Esophagus muscularis mucosa (tissue), 4 donors: ENCODE measurements at places on chromosomes 7 and 10. TPM values are rescaled to one million over a fixed set of nuclear protein-coding genes. Genes with fewer than 3 reads are reported as not detected.

The ZNF365 gene
- total RNA-seq, result 2.5 TPM

The MMD2 gene
- not detected for total RNA-seq

The RADIL gene
- 12.9 TPM for total RNA-seq

The STAG3 gene
- 0.50 TPM for total RNA-seq

The ZWINT gene
- total RNA-seq, result 2.1 TPM

The ERV3-1 gene
- total RNA-seq, result 11.6 TPM

- H3K4me3 ChIP-seq, result no peak overlapping the region
- no peak for DNase-seq
- peaks cover 11% of the 10 kb centered on the region for H3K4me1 ChIP-seq
- H3K27ac ChIP-seq, result no peak overlapping the region
Observed at GRCh38 chr10:51141010-51141409, 66.7 kb downstream of the PRKG1 start.

- no peak overlapping the region for H3K27ac ChIP-seq
- no peak for DNase-seq
- no peak overlapping the region for H3K4me3 ChIP-seq
- H3K27me3 ChIP-seq, result no peaks in the 10 kb centered on the region
- H3K4me1 ChIP-seq, result peaks cover 12% of the 10 kb centered on the region
Observed at GRCh38 chr7:101828301-101829020, 11.0 kb downstream of the CUX1 start.

DNA sequence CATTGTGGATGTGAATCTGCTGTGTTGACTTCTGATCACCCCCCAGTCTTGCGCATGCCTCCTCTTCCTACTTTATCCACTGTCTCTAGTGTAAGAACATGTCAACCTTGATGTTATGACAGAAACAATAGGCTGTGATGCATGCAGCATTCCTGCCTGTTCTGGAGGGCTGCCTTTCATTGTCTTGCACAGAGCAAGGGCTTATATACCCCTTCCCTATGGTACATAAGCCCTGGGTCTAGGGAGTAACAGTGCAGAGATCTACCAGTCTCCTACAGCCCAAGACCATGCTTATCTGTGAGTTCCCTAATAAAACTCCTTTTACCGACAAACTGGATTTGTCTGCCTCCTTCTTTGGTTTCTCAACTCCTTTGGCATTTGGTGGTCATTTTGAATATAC, 177.0 kb upstream of the STK17A start:
- no peak overlapping the region for H3K27ac ChIP-seq
- H3K4me1 ChIP-seq, result no peaks in the 10 kb centered on the region
- no peaks in the 10 kb centered on the region for H3K27me3 ChIP-seq
- H3K4me3 ChIP-seq, result no peak overlapping the region
- H3K36me3 ChIP-seq, result no peaks in the 10 kb centered on the region
- DNase-seq, result peak; percentile 74

- H3K27me3 ChIP-seq, result no peaks in the 10 kb centered on the region
- no peaks in the 10 kb centered on the region for H3K36me3 ChIP-seq
- H3K4me3 ChIP-seq, result peak overlapping the region; percentile 27
- peak; percentile 94 for DNase-seq
Observed at GRCh38 chr10:47165711-47166404, 134.1 kb upstream of the GDF10 start.

DNA sequence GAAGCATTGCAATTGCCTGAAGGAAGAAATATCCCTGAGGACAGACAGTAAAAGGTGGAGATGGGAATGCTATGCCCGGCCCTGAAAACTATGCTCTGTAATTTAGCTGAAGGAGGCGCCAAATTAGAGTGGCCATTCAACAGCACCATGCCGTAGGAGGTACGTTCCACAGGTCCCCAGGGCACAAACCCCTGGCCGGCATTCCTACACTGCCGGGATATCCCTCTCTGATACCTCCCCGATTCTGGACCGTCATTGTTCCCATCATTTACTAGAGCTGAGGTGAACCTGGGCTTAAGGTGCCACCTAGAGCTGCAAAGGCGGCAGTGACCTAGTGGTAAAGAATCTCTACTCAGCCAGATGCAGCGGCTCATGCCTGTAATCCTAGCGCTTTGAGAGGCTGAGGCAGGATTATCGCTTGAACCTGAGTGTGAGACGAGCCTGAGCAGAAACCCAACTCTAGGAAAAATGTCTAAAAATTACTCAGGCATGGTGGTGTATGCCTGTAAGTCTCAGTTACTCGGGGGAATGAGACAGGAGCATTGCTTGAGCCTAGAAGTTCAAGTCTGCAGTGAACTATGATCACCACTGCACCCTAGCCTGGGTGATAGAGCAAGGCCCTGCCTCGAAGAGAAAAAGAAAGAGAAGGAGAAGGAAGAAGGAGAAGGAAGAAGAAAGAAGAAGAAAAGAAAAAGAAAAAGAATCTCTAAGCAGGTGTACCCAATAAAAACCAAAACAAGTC, 53.0 kb upstream of the TNKS2 start:
- no peaks in the 10 kb centered on the region for H3K36me3 ChIP-seq
- no peaks in the 10 kb centered on the region for H3K27me3 ChIP-seq
- no peak overlapping the region for H3K4me3 ChIP-seq
- H3K4me1 ChIP-seq, result no peaks in the 10 kb centered on the region
- no peak overlapping the region for H3K27ac ChIP-seq

GRCh38 chr7:114088470-114088940, 169.7 kb upstream of the PPP1R3A start:
- H3K27ac ChIP-seq, result peak overlapping the region; percentile 97
- no peaks in the 10 kb centered on the region for H3K36me3 ChIP-seq
- no peak for DNase-seq
- peaks cover 20% of the 10 kb centered on the region for H3K27me3 ChIP-seq
- H3K4me3 ChIP-seq, result peak overlapping the region; percentile 83

DNA sequence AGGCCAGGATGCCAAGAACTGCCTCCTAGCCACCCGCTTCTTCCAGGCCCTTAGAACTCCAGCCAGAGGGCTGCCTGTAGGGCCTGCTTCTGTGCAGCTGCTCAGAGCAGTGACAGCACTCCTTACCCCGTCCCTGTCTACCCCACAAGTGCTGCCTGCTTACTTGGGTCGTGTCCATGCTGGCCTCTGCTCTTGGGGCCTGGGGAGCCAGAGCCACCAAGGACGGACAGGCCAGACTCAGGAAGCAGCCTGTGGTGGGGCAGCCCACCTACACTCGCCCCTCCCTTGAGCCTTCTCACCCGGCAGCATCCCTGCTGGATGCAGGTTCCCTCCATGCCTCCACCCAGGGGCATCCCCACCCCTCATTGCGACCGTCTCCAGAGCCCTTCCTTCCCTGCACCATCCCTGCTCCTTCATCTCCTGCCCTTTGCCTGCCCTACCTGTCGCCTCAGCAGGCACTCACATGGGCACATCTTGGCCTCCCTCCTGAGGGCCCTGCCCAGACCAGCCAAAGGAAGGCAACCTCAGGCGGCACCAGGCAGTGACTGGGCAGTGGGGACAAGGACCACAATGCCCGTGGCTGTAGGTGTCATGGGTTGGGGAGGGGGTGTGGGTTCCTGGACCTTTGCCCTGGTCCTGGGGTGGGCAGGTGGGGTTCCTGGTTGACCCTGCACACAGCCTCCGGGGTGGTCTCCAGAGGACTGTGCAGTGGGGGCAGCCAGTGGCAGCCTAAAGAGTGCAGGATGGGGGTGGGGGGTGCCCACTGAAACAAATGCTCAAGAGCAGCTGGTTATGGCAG, 78.0 kb upstream of the TNS3 start:
- H3K4me3 ChIP-seq, result no peak overlapping the region
- DNase-seq, result no peak
- no peak overlapping the region for H3K27ac ChIP-seq
- no peaks in the 10 kb centered on the region for H3K36me3 ChIP-seq

DNA sequence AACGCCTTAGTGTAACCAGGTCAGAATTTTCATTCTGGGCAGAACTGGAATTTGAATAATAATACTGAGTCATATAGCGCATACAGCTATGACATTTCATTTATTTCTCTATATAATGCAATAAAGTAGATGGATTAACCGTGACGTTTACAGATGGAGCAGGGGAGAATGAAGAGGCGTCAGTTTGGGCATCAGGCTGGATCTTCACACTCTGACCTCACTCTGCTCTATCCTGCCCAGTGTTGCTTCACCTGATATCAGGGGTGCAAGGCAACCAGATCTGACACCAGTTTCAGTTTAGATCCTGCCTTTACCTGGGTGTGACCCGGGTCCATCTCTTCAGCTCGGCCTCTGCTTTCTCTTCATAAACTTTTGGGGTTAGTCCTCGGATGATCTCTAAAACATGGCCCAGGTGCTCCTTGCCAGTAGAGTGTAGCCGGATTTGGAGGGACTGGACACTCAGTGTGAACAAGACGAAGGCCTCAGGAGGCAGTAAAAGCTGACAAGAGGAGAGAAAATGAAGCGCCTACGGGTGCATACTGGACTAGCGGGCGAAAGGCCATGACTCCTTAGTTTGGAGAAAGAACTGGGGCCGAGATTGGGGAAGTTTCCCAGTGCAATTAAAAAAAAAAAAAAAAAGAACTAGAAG, 1.4 kb upstream of the ZYX start:
- peak overlapping the region; percentile 98 for H3K4me3 ChIP-seq
- H3K4me1 ChIP-seq, result peaks cover 36% of the 10 kb centered on the region
- peak overlapping the region; percentile 100 for H3K27ac ChIP-seq
- no peaks in the 10 kb centered on the region for H3K27me3 ChIP-seq
- DNase-seq, result no peak

DNA sequence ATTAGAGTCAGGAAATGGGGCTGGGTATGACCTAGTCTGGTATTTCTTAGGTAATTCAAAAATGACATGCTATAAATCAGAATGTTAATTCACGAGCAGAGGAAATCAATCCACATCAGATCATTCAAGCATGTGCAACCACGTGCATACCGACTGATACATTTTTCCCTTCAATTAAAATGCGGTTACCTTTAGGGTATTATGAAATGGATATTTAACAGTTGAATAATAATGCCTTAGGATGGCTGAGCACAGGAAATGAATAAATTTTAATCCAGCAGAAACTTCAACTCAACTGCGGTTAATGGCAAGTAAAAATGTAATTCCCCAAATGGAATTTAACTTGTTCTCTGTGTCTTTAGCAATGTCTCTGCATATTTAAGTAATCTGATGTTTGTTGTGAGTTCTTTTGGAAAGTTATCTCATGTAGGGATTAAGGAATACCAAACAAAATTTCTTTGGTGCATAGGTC, 9.2 kb downstream of the CPA2 start:
- no peak for DNase-seq
- H3K4me1 ChIP-seq, result no peaks in the 10 kb centered on the region
- no peaks in the 10 kb centered on the region for H3K27me3 ChIP-seq
- H3K27ac ChIP-seq, result no peak overlapping the region
- no peaks in the 10 kb centered on the region for H3K36me3 ChIP-seq

DNA sequence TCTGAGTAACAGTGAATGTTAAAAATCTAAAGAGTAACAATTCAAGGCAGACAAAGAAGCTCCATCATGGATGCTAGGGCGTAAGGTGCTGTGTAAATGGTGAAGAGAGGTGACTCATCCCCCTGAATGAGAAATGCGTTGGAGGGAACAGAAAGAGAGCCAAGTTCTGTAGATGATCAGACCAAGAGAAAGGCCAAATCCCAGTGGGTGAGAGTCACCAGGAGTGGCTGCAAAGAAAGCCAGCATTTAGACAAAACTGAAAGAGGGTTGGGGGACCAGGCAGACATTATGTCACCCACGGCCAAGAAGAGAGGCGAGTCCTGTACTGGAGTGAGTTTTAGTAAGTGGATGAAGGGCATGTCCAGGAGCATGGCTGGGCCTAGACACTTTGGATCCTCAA, 153.1 kb downstream of the TRIL start:
- no peaks in the 10 kb centered on the region for H3K4me1 ChIP-seq
- H3K36me3 ChIP-seq, result peaks cover 28% of the 10 kb centered on the region
- no peak for DNase-seq
- H3K27me3 ChIP-seq, result no peaks in the 10 kb centered on the region

- no peak overlapping the region for H3K4me3 ChIP-seq
- no peaks in the 10 kb centered on the region for H3K27me3 ChIP-seq
- no peak overlapping the region for H3K27ac ChIP-seq
Observed at GRCh38 chr7:30412782-30413504, 65.6 kb downstream of the NOD1 start.

DNA sequence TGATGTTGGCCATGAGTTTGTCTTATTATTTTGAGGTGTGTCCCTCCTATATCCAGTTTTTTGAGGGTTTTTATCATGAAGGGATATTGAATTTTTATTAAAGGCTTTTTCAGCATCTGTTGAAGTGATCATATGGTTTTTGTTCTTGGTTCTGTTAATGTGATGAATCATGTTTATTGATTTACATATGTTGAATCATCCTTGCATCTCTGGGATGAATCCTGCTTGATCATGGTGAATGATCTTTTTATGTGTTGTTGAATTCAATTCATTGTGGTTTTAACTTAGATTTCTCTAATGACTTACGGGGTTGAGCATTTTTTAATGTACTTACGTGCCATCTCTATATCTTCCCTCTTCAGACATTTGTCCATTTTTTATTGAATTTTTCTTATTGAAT, 22.9 kb downstream of the DLD start:
- no peak for DNase-seq
- no peak overlapping the region for H3K4me3 ChIP-seq
- H3K27ac ChIP-seq, result no peak overlapping the region
- H3K4me1 ChIP-seq, result no peaks in the 10 kb centered on the region
- H3K36me3 ChIP-seq, result peaks cover 73% of the 10 kb centered on the region

DNA sequence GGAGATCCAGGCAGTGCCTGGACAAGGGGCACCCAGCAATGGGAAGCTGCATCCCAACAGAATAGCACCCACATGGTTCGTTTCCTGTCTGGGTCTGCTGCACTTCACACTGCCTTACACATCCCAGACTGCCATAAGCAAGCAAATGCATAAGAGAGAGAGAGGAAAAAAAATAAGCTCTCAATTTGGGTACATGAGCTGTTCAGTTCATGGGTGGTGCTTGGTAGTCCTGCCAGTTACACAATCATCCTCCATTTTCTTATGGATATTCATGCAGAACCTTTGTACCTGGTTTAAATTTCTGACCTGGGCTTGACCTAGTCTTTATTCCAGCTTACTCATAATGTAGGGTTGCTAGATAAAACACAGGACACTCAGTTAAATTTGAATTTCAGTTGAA, 733.6 kb downstream of the TNS3 start:
- no peaks in the 10 kb centered on the region for H3K27me3 ChIP-seq
- H3K36me3 ChIP-seq, result no peaks in the 10 kb centered on the region
- no peak for DNase-seq
- no peaks in the 10 kb centered on the region for H3K4me1 ChIP-seq

- peaks cover 84% of the 10 kb centered on the region for H3K4me1 ChIP-seq
- H3K27ac ChIP-seq, result peak overlapping the region; percentile 80
- no peaks in the 10 kb centered on the region for H3K36me3 ChIP-seq
- no peak for DNase-seq
- peak overlapping the region; percentile 67 for H3K4me3 ChIP-seq
Observed at GRCh38 chr10:79242620-79243152, 104.6 kb upstream of the PPIF start.

GRCh38 chr7:42264702-42265101, 27.7 kb upstream of the GLI3 start:
- no peaks in the 10 kb centered on the region for H3K4me1 ChIP-seq
- H3K36me3 ChIP-seq, result no peaks in the 10 kb centered on the region

DNA sequence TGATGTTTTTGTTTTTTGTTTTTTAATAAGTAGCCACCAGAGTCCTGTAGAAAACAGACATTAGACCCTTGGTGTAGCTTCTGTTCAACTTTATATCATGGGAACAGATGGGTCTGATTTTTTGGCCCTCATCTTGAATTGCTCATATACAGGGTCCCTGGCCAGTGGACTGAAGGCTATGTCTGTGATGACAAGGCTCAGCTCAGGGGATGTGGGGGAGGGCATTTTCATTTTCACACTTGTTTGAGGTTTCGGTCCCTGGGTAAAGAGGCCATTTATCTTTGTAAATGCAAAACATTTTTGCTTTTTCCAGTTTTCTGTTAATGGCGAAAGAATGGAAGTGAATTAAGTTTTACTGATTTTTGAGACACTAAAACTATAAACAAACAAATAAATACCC, 257.6 kb upstream of the PHYHIPL start:
- no peaks in the 10 kb centered on the region for H3K27me3 ChIP-seq
- DNase-seq, result no peak
- no peaks in the 10 kb centered on the region for H3K36me3 ChIP-seq
- H3K27ac ChIP-seq, result no peak overlapping the region
- H3K4me3 ChIP-seq, result no peak overlapping the region
